ENCODE measurements at places on chromosomes 3 and 15.

DNA sequence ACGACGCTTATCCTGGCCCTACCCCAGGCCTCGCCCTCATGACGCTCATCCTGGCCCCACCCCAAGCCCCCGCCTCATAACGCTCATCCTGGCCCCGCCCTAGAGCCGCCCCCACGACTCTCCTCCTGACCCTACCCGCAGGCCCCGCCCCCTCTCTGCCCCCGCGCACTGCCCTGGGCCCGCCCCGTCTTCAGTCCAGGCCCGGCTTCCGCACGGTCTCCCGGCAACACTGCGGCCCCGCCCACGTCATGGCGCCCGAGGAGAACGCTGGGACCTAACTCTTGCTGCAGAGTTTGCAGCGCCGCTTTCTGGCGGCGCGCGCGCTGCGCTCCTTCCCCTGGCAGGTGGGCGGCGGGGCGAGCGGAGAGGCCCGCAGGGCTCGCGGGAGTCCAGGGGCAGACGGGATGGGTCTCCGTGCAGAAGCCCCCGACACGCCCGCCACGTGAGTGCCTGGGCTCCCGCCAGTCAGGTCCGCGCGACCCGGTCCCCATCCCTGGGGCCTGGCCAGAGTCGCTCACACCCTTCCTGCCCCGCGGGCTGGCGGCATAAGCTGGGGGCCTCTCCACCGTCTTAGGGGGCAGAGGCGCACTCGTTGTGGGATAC, 52.5 kb upstream of the ROPN1B start:
- DNase-seq, result peak; percentile 92

- DNase-seq, result no peak
Measured at GRCh38 chr3:79765911-79766310, 1.9 kb downstream of the ROBO1 start.

GRCh38 chr15:60804986-60805949, 326.3 kb upstream of the ICE2 start:
- no peak for DNase-seq

DNA sequence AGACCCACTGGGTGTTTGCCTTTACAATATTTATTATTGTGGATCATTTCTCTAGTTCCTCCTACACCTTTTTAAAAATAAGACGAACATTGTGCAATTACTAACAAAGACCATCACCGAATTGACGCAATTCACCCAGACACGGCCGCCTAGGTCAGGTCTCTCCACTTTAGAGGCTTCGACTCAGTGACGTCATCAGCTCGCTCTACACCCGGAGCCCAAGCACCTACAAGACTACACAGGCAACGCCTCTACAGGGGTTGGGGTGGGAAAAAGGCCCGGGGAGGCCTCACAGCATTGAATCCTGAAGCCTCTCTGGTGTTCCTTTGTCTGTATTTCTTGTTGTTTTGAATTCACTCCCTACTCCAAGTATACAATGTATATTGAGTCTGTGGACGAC, 16.6 kb downstream of the ZIC4 start:
- DNase-seq, result no peak

DNA sequence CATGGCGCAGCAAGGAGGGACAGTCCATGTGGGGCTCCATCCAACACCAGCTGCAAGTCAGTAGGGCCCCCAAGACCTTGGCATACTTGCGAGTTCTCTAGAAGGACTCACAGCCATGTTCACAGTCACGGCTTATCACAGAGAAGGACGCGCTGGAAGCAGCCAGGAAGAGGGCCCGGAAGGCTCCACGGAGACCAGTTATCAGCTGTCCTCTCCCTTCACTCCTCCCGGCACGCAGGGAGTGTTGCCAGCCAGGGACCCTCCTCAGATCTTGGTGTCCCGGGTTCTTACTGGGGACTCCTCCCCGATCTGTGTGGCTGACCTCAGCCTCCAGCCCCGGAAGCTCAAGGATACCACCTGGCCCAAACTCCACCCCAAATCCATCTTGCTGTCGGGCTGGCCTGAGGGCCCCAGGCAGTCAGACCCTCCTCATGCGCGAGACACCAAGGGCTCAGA, 68.0 kb downstream of the SLTM start:
- no peak for DNase-seq

DNA sequence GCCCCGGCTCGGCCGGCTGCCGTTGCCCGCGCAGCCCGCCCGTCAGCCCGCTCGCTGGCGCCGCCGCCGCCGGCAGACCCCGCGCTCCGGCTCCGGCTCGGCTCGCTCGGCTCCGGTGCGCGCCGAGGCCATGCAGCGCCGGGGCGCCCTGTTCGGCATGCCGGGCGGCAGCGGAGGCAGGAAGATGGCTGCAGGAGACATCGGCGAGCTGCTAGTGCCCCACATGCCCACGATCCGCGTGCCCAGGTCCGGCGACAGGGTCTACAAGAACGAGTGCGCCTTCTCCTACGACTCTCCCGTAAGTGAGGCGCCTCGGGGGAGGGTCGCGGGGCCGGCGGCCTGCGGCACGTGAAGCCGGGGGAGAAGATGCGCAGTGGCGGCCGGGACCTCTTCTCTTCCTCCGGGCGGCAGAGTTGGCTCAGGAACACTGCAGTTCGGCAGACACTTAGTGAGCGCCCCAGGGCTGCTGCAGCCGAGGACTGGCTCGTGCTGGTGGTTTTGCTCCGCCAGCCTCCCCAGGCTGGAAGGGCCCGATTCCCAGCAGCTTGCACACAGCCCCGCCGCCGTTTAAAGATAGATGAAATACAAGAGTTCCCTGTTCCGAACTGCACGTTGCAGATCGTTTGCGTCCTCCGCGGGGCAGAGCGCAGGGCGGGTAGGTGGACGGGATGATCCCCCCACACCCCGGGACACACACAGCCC, 407 bp downstream of the USP13 start:
- peak; percentile 71 for DNase-seq

GRCh38 chr3:125032100-125032643, 23.6 kb downstream of the HEG1 start:
- DNase-seq, result no peak
